Right ventricle myocardium superior (tissue), 1 donor: ENCODE measurements at places on chromosomes 11 and 22. TPM values are rescaled to one million over a fixed set of nuclear protein-coding genes. Genes with fewer than 3 reads are reported as not detected.

DNA sequence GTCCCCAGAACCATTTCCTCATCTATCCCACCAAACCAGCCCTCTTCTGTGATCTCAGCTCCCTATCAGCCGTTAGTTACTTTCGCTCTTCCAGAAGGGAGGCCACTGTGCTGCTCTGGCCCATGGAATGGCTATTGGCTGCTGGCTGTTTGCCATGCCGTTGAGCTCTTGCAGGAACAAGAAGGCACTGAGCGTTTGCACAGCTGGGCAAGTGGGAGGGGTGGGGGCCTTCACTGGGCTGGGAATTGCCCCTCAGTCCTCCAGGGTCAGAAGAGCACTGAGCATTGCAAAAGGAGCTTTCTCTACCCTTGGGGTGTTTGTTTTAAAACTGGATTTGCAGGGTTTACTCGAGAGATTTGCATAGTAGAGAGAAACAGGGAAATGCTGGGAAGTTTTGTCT, 129.0 kb upstream of the PARVA start:
- DNase-seq, result peak; percentile 89

DNA sequence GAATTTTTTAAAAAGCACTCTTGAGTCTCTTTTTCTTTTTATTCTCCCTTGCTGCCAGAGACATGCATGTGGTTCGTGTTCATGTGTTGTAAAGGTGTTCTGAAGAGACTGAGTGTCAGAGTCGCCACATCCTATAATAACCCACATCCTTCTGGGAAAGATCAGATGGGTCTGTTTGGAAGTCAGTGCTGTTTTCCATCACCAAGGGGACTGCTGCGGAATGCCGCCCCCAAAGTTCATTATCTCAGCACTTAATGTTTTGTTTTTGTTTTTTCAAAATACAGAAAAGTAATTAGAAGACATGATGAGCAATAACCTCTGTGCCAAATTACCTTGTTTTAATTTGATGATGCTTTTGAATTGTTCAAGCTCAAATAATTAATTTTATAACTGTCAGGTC, 56.9 kb upstream of the EIF3M start:
- no peak for DNase-seq

DNA sequence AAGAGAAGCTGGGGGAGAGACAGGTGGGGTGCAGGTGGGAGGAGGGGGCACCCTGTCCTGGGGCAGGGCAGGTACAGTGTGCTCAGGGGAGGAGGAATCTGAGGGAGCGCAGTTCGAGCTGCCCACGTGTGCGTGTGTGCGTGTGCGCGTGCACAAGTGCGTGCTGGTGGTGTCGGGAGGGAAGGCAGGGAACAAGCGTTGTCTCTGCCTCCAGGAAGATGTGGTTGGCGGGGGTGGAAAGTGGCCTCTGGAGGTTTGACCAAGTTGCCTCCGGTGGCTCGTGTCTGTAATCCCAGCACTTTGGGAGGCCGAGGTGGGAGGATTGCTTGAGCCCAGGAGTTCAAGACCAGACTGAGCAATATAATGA, 49.9 kb upstream of the THY1 start:
- no peak for DNase-seq

DNA sequence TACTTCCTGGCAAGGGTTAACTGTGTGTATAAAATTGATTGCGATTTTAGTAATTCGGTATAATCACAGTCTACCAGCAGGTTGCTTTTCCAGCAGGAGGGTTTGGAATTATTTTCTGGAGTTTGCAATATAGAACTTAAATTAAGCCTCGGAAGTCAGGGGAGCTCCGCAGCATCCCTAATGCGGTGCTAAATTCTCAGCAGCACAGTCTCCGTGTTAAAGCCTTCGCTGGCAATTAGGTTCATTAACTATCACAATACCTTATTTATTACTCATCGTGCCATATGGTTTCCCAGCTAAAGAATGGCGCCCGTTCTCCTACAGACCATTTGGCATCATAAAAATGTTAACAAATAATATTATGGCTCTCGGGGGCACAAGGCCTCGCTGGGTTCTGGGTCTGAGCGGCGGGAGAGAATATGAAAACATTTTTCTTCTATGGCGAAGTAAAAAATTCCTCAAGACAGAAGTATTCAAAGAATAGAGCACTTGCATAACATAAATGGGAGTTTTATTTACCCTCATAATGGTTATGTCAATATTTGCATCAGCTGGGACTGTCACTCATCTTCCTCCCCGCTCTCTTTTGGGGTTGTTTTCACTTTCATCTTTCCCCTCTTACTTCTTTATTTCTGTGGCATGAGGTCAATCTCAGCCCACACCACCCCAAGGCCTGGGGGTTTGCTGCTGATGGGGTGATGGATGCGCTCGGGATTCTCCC, 28.1 kb upstream of the ZBTB16 start:
- DNase-seq, result no peak

GRCh38 chr11:27965559-27965958, 142.4 kb downstream of the KIF18A start:
- no peak for DNase-seq

DNA sequence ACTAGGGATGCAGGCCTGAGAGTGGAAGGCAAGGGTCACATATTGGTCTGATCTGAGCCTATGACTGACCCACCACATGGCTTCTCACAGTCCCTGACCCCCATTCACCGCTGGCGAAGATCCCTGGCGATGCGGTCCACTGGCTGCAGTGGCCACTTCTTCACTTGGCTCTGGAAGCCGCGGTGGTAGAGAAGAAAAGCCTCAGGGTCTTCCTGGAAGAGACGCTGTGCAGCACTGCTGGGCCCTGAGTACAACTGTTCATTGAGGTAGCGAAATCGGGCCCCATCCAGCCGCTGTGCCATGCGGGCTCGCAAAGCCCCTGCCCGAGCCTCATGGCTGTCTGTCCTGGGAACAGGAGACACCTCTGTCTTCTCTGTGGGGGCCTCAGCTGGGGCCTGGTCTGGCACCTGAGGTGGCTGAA, 2.4 kb downstream of the RRP8 start:
- no peak for DNase-seq

DNA sequence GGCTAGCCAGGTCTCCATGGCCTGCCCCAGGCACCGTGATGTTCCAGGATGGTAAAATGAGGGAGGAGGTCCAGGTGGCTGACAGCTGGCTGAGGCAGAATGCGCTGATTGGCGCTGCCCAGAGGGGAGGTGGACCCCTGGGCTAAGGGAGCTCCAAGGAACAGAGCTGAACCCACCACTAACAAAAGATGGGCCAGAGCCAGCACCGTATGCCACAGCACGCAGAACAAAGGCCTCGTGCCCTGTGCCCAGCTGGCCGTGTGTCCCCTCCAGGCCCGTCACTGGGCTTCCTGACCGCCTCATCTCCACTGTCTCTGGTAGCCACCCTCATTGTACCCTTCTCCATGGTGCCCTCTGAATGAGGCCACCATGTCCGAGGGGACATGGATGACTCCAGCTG, 19.6 kb upstream of the PRODH start:
- DNase-seq, result peak; percentile 17

DNA sequence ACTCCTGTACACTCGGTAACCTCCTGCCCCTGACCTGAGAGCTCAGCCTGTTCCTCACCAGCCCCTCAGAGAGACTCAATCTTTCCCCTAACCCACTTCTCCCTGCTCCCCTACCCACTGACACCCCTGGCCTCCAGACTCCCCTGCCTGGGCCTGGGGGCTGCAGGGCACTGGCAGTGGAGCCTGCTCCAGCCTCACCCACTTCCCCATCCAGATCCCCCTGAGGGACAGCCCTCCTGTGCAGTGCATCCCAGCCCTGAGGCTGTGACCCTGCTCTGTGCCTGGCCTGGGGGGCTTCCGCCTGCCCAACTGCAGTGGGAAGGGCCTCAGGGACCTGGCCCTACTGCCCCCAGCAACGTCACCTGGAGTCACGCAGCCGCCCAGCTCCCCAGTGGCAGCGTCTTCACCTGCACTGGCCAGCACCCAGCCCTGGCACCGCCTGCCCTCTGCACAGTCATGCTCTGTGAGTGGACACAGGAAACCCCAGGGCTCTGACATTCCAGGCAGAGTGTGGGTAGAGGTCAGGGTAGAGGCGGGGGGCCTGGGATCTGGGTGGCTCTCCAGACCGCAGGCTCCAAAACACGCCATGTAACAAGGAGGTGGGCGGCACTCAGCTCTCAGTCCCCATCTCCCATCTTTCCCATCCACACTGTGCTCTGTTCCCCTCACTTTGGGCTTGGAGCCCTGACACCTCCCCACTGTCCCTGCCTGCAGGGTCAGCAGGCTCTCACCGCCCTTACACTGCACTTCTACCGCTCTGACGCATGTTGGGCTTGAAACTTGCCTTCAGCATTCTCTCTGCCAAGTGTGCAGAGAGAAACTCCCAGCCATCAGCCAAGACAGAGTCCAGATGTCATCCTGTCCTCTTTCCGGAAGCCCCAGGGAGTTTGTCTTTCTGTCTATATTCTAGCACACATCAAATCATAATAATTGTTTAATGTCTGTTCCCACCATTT, 5.1 kb downstream of the VSIG10L2 start:
- peak; percentile 85 for DNase-seq

DNA sequence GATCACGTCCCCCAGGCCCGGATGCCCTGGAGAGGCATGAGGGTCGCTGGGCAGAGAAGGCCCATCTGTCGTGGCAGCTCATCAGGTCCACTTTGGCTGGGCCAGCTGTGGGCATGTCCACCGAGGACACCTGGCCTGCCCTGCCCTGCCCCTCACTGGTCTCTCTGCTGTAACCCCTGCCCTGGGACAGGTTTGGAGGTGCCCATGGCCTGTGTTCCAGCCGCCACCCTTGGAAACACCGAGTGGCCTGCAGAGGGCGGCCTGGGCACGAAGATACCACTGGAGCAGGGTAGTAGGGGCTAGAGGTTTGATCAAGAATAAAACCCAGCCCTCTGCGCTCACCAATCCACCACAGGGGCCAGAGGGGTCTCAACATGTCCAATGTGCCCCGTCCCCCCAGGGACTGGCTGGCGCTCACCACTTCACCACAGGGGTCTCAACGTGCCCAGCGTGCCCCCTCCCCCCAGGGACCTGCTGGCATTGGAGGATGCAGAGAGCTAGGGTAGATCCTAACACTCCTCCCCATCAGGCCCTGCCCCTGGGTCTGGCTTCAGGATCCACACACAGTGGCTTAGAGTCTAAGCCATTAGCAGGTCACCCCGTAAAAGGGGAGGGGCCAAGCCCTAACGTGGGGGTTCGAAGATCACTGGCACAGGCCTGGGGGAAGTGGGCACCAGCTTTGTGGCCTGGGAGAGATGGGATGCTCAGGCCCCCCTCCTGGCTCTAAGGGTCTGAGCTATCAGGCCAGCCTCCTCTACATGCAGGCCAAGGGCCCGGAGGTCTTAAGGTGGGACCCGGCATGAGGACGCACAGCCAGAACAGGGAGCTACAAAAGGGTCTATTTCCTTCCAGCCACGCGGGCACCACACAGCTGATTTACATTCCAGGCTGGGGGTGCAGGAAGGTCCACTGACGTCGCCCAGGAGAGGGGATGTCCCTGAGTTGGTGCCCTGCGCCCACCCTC, 1.3 kb upstream of the HDAC10 start:
- peak; percentile 86 for DNase-seq

DNA sequence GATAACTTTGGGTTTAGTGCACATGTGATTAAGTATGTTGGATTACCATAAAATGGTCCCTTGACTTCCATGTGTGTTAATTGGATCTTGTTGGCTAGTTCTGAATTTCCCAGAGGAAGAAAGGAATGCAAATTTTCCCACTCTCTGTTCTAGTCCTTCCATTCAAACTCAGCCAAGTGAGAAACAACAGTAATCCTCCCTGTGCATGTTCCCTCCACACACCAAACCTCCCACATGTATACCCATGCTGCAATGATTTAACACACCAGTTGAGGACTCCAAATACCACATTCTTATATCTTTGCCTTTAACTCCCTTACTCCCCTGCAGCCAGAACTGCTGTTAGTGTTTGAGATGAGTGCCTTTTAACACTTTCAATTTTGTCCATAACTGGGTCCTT, 1158.9 kb downstream of the DLG2 start:
- no peak for DNase-seq

GRCh38 chr11:134376150-134376921, 35.7 kb downstream of the B3GAT1 start:
- DNase-seq, result no peak

DNA sequence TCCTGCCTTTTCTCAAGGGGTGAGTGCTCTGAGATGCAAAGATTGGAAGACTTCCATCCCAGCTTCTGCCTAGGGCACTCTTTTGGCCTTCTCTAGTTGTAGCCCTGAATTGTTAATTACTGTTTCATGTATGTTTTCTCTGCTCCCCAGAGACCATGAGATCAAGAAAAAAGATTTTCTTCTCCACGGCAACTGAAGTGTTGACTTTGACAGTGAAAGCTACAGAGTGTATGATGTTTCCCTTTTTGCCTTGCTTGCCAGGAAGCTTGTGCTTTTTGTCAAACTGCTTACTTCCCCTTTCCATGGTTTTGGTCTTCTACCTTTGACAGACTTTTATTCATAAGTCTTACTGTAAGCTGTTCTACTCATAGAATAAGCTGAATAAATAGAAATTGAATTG, 23.3 kb upstream of the EIF3D start:
- no peak for DNase-seq

DNA sequence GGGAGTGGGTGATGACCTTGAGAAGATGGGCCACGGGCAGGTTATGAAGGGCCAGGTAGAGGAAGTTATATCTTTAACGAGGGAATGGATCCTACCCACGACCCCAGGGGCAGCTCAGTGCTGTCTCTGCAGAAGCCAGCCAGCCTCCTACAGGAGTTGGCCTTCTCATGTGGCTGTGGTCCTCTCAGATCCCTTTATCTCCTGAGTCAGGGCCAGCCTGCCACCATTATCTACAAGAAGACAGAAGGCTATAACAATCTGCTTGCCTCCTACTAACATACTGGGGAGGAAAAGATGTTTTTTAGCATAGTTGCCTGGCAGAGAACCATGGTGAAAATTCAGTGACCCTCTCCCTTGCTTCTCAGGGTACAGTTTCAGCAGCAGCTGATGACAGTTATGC, 7.0 kb upstream of the YWHAH start:
- DNase-seq, result no peak

GRCh38 chr22:43956805-43957463, 1.7 kb downstream of the SAMM50 start:
- no peak for DNase-seq

LRRC56 gene
- 0.13 TPM for total RNA-seq

UBASH3B gene
- total RNA-seq, result 2.5 TPM

OR2AT4 gene
- not detected for total RNA-seq

PNPLA3 gene
- 0.22 TPM for total RNA-seq

MLC1 gene
- 0.46 TPM for total RNA-seq

MYRF gene
- total RNA-seq, result 0.16 TPM

ZC3H7B gene
- 41.3 TPM for total RNA-seq

OR2D2 gene
- not detected for total RNA-seq

CYB561A3 gene
- total RNA-seq, result 14.2 TPM

CCT8L2 gene
- not detected for total RNA-seq

SNX32 gene
- total RNA-seq, result not detected

TRIM48 gene
- not detected for total RNA-seq

CRYBB3 gene
- not detected for total RNA-seq

UPK3A gene
- total RNA-seq, result 0.65 TPM

OR8D4 gene
- not detected for total RNA-seq
